ENCODE measurements at places on chromosomes 6 and 20.
A peak's percentile ranks its signal among the peaks of the same experiment; 100 is the strongest.

- peak; percentile 43 for DNase-seq
These were observed 1.4 kb downstream of the FGD2 start for GRCh38 chr6:37006793-37007339.

DNA sequence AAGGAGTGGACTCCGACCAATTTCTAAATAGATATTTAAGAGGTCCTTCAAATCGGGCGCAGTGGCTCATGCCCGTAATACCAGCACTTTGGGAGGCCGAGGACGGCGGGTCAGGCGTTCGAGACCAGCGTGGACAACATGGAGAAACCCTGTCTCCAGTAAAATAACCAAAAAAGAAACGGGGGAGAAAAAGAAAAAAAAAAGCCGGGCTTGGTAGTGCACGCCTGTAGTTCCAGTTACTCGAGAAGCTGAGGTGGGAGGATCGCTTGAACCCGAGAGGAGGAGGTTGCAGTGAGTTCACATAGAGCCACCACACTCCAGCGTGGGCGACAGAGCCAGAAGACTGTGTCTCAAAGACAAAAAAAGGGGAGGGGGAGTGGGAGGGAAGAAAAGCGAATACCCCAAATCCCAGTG is 53.3 kb upstream of the HFE start:
- DNase-seq: no peak

- no peak for DNase-seq
These were observed 43.4 kb upstream of the TRAM2 start for GRCh38 chr6:52620055-52620905.

DNA sequence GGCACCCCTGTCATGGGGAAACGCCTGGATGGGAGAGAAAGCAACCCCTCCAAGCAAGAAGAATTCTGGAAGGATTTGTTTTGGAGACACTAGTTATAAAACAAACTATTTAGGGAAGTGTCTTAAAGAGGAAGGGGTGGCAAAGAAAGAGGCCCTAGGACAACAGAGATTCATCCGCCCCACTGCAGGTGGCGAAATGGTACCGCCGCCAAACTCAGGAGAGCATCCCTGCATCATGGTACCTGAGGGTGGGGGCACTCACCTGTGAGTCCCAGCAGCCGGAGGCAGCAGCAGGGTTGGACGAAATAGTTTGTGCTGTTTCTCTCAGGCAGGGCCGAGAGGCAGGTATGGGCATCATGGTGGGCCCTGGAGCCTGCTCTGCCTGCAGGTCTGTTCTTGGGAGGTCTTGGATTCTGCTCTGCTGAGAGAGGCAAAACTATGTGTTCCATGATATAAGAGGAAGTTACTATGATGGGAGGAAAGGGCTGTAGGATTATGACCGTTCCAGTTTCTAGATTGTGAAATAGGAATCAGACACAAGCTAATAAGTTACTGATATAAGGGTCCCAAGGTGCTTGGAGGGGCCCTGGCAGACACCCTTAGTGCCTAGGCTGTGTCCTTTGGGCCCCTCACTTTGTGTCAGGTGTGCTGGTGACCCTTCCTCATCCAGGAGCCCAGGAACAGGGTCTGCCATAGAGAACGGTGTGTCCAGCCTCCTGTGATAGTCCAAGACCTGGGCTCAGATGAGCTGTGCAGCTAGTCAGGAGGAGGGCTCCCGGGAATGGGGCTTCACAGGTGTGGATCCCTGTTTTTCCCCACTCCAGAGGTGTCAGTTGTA is 20.4 kb downstream of the SIRPD start:
- no peak for DNase-seq

DNA sequence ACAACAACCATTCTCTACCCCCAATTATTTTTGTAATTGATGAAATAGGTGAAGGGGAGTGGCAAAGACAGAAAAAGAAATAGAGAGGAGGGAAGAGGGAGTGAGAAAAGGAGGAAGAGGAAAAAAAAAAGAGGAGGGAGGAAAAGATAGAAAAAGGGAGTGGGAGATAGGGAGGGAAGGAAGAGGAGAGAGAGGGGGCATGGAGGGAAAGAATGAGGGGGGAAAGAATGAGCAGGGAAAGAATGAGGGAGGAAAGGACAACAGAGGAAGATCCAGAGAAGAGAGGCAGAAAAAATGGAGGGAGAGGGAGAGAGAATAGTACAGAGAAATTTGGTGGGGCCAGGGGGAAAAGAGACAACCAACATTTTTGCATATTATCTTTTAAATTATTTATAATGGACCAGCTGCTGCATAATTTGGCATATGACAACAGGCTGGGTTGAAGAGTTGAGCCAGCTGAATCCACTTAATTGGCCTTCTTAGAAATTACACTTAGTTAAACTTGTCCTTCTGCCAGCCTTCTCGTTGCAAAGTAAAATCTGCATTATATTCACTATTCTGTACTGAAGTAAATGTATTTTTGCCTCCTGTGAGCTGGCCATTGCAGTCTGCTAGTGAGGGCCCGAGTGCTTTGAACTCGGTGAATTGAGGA is 101.0 kb downstream of the ARHGAP18 start:
- no peak for DNase-seq

- no peak for DNase-seq
These were observed 92.6 kb downstream of the CDC5L start for GRCh38 chr6:44480097-44480541.

- DNase-seq: no peak
These were observed 196.8 kb downstream of the SMOC2 start for GRCh38 chr6:168637834-168638233.
